ENCODE measurements at places on chromosomes 4 and X.

DNA sequence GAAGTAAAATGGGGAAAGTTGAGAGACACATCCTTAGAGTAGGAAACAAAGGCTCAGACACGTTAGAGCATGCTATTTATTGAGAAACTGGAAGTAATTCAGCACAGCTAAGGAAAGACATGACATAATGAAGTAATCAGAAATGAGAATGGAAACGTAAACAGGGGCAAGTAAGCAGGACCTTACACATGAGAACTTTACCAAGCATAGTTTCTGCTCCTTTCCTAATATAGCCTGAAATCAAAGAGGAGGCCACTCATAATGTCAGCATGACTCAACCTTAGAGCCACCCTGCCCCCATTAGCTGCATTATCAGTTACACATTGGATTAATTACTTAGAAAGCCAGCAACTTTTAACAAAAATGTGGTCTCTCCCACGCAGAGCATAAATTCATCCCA lies 558.3 kb upstream of the GRIA3 start:
- no peak for DNase-seq

DNA sequence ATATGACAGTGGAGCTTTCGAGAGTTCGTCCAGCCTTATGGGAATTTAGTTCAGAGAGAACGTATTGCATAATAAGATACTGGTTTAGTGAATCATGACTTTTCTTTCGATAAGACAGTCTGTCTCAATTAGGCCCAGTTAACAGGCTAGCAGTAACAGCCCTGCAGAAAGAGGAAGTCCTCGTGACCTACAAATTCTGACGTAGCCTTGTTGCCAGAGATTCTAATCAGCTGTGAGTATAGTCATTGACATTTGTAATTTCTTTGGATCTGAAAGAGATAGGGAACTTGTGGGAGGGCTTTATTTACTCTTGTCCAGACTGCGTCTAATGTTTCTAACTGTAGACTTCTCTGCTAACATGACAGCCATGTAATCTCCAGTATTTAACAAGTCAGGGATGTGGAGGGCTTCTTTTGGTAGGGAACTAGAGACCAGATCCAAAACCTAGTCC lies 15.8 kb downstream of the ART3 start:
- no peak for DNase-seq

DNA sequence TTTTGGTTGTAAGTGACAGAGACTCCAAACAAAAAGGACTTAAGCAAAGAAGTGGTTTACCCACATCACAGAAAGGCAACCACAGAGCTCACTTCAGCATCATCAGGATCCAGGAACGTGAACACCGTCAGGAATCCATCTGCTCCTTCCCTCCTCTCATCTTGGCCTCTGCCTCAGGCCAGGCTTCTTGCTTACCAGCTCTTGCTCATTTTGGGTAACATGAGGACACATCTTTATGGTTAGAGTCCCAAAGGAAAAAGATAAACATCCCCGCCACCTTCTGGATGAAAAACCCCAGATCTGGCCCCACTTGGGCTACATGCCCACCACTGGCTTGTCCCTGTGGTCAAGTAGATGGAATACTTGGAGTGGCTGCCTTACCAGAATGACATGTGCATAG lies 176.8 kb upstream of the RPL34 start:
- DNase-seq = no peak

DNA sequence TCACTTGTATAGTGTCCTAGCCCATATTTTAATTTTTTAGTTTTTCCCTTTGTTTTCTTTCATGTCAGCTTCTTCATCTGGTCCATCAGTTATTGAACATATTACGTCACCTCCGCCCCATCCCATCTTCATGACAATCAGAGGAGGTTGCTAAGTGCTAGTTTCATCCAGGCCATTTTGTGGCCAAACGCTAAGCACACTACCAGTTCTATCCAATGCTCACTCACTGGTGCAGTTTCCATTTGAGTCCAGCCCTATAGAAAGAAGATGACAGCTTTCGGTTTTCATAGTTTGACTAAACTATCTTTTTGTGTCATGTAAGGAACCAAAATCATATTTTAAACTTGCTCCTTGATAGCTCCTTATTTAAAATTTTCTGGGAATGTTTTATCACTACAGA lies 304.2 kb downstream of the TENM3 start:
- no peak for DNase-seq

DNA sequence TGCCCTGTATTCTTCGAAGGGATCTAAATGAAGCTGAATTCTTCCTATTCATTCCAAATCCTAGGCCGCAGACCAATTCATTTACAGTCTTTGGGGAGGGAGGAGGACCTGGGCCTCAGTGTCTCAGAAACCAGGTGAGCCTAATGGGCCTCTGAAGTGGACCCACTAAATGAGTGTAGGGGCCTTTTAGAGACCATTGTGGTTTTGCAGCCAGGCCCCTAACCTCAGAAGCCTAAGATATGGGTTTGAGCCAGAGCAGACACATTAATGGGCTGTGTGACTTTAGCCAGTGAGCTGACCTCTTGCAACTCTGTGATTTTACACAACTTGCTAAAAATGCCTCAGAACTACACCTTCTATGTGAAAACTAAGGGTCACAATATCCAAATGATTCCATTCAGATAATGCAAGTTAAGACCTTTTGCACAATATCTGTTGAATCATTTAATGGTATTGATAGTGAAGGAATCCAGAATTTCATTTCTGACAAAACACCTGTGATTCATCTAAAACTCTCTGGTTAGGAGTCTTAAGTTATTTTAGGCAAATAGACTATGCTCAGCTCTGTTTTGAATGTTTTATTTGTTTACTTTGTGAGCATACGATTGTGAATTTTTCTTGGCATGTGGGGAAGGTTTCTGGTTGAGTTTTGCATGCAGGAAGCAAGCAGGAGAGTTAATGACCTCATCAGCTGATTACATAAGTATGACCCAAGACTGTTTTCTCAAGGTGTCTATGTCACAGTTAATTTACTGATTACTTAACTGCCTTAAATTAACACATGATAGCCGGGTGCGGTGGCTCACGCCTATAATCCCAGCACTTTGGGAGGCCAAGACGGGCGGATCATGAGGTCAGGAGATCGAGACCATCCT lies 75.0 kb downstream of the EVC start:
- no peak for DNase-seq

- DNase-seq = no peak
These were observed 111.9 kb downstream of the KDR start for GRCh38 chr4:55013431-55013955.

DNA sequence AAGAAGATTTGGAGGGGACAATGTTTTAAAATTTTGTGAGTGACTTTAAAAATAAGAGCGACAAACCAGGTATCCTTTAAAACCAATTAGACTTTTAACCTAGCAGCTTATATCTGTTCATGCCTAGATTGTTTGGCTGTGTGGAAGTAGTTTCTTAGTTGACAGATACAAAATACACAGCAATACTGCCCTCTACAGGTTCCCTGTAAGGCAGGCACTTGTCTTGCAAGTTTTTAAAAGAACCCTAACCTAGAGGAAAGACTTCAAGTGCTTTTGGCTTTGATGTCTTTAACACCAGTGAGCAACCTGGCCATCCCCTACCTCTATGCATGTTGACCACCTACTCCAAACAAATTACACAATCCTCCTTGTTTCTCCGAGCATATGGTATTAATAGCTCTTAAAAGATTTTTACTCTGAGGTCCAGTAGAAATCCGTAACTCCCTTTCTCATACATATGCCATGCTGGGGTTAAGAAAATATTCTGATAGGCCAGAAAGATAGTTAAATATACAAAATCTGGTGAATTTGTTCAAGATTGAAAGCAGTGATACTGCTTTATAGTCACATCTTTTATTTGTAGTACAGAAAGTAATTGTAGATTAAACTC lies 273.0 kb downstream of the ARHGAP24 start:
- peak; percentile 67 for DNase-seq

GRCh38 chrX:116009861-116010710 lies 160.5 kb upstream of the AGTR2 start:
- no peak for DNase-seq

DNA sequence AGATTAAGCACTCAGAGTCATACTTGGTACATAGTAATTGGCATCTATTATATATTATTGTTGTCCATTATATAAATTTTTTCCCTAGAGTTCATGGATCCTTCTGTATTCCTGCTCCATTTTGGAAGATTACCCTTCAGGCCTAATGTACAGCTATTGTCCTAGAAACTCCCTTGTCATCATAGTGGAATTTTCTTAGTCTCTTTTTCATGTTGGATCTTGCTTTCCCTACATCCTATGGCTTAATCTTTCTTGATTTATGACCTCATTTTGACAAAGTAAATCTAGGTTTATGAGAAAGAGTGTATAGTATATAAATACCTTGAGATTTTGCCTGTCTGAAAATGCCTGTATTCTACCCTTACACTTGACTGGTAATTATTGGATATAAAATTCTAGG lies 22.1 kb downstream of the ARMCX4 start:
- no peak for DNase-seq

- DNase-seq = peak; percentile 61
These were observed 133.1 kb downstream of the CORIN start for GRCh38 chr4:47704693-47705325.

- no peak for DNase-seq
These were observed 34.5 kb downstream of the STBD1 start for GRCh38 chr4:76341063-76341462.

DNA sequence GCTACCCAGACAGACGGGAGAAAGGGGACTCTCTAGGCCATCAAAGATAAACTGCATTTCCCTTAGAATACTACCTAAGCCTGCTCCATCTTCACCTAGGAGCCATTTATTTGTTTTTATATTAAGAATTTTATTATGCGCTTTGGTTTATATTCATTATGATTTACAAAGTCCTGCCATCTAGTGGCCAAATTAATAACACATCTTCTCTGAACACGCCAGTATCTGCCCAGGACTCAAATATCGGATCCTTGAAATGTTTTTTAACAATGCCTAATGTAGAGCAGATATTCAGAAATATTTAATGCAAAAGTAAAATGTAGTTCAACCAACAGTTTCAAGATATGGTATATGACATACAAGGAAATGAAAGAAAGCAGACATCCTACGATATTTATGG lies 20.8 kb upstream of the PRPS2 start:
- DNase-seq = no peak

GRCh38 chr4:59063015-59063720 lies 1953.0 kb upstream of the IGFBP7 start:
- DNase-seq = no peak

GRCh38 chr4:94452476-94453371 lies 982 bp downstream of the PDLIM5 start:
- DNase-seq = peak; percentile 0

- DNase-seq = no peak
These were observed 101.8 kb downstream of the ANXA5 start for GRCh38 chr4:121594796-121595526.

GRCh38 chr4:183244019-183244418 lies 76.1 kb downstream of the CLDN22 start:
- no peak for DNase-seq

DNA sequence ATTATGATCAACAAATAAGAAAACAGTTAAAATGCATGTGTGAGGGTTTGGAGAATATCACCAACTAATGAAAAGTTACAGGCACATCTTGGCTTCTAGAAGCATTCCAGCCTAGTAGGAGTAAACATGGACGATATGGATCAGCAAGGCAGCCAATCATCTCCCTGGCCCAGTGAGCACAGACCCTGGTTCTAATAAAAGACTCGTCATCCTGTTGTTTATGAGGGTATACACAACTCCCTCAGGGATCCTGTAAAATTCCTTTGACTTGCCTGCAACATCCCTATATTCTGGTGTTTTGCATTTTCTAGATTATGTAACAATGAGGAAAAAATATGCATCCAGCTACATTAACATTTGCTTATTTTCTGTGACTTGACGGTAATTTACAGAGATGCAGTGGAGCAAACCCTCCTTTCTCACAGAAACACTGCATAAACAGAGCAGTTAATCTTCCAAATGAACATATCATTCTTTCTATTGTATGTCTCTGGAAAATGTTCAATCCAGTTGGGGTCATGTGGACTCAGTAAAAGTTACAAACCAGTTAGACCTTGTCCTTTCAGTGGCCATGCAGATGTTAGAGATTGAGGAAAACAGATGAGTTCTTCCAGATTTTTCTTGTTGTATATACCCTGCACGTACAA lies 88.9 kb upstream of the NDP start:
- DNase-seq = no peak

- no peak for DNase-seq
These were observed 37.6 kb upstream of the FAM156A start for GRCh38 chrX:52995987-52996331.

DNA sequence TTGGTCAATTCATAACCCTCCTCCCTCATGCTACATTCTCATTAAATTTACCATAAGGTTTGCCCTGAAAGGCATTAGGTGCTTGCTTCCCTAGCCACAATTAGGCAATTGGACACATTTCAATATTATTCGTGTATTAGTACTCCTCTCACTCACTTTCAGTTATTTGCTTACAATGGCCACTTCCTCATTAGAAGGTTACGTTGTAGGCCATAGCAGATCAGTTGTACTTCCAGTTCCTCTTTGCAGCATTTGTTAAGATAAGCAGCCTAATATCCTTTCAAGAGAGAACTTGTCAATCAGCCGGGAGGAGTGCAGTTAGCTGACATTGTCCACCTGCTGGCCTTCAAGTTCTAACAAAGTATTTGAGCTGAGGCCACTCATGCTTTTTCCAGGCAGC lies 1017.2 kb downstream of the PCDH7 start:
- no peak for DNase-seq

DNA sequence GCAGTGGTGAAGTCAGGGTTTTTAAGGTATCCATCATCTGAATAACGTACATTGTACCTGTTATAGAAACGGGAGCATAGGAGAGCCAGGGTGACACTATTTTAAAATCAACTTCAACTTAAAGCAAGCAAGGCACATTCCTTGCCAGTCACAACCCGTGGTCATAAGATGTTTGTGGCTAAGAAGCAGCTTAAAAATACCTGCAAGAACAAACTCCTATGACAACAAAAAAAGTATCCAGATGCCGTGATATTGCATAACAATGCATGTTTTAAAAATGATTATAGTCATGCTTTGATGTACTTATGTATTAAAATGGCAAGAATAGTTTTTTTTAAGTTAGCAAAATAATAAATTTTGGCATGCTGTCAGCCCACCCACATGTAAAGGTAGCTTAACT lies 16.5 kb upstream of the SYNPO2 start:
- DNase-seq = no peak

DNA sequence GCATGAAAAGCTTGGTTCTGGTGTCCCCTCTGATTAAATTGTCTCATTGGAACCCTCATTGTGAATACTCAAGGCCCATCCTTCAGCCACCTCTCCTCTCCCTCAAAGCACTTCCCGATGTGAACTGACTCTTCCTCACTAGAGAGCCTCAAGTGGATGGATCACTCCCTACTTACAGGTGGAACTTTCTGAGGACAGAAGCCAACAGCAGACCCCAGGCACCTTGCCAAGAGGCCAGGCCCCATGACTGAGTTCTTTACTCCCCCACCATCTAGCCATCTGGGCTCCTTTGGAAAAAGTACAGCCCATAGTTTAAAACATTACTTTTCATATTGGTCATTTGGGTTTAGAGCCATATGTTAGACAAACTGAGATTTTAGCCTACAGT lies 224.1 kb downstream of the SHROOM3 start:
- DNase-seq = no peak

- no peak for DNase-seq
These were observed 393.6 kb downstream of the GRXCR1 start for GRCh38 chr4:43286137-43286536.

Data from SHP77 (cell line).